Vagina (tissue), 2 donors: ENCODE measurements at places on chromosomes 16 and 17.

DNA sequence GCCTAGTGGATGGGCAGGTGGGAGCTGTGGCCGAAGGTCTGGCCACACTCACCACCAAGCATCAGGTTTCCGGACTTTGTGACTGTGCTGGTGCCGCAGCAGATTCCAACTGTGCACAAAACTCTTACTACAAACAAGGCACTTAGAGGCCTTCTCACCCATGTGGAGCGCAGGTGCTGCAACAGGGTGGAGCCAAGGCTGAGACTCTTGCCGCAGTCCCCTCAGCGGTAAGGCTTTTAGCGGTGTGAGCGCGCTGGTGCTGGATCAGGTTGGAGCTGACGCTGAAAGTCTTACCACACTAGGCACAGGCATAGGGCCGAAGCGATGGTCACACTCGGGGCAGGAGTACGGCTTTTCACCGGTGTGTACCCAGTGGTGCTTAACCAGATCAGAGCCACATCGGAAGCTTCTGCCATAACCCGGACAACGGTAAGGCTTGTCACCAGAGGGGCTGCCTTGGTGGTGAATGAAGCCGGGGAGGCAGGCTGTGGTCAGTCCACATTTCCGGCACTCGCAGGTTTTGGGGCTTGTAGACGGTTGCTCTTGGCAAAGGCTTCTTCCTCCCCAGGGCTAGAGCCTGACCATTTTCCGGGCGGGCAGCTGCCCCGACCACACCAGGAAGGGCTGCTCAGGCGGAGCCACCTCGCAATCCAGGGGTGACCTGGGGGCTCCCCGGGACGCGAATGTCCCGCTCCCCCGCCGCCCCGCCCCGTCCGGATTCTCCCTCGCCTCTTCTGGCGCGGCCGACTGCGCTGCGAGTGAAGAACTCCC lies 1.0 kb upstream of the ARMC5 start:
- no peak for DNase-seq

GRCh38 chr17:45070809-45071208 lies 9.7 kb downstream of the NMT1 start:
- no peak for DNase-seq

DNA sequence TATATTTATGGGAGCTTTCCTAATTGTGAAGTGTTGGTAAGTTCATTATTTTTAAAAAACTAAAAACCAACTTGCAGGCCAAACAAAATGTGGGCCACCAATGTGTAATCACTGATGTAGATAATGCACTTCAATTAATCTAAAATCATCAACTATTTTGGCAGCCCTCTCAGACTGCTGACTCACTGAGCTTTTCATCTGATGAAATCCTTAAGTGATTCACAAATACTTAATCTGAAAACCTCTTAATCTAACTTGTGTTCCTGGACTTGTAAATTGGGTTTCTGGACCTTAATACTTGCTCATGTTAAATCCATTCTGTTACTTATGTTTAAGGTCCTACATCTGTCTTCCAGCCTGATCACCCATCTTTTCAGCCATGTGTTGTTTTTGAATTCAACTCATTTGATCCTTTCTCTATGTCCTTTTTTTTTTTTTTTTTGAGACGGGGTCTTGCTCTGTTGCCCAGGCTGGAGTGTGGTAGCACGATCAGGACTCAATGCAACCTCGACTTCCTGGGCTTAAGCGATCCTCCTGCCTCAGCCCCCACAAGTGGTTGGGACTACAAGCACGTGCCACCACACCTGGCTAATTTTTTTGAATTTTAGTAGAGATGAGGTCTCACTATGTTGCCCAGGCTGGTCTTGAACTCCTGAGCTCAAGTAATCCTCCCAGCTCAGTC lies 39.0 kb downstream of the PRKCB start:
- DNase-seq = no peak

GRCh38 chr17:55635253-55635914 lies 87.3 kb downstream of the TMEM100 start:
- no peak for DNase-seq

DNA sequence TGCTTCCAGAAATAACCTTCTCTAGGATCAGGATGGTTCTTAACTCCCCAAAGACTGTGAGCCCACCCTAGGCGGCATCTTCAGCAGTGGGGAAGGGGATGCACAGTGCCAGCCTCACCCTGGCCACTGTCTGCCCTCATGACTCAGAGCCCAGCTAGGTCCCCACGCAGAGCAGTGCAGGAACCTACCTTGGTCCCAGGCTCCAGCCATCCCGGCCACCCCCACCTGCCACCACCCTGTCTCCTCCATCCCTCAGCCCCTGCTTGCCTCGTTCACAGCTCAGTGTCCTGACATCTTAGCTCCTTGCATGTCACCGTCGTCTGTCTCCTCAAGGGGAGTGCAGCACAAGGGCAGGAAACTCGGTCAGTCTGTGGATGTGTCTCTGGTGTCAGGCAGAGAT lies 16.1 kb upstream of the KRTAP17-1 start:
- DNase-seq = peak; percentile 25

GRCh38 chr16:8621222-8621571 lies 301 bp upstream of the METTL22 start:
- no peak for DNase-seq
